NCI-H187 treated with DMSO at 0.1 percent for 48 hours (cell line): ENCODE measurements at places on chromosomes 6 and 20.

DNA sequence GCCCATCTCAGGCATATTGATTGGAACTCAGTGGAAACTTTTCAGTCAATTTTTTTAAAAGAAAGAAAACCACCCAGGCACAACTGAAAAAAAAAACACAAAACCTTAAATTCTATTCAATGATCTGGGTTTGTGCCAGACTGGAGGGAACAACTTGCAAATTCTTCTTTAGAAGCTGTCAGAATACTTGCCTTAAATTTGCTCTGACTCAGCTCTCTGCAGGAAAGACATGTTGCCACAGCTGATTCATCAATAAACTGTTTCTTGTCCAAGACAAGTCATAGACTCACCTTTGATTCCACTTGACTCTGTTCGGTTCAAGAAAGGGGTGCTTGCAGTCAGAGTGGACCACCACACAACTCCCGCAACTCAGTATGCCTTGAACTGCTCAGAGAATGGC lies 117.8 kb upstream of the F13A1 start:
- no peak for DNase-seq

DNA sequence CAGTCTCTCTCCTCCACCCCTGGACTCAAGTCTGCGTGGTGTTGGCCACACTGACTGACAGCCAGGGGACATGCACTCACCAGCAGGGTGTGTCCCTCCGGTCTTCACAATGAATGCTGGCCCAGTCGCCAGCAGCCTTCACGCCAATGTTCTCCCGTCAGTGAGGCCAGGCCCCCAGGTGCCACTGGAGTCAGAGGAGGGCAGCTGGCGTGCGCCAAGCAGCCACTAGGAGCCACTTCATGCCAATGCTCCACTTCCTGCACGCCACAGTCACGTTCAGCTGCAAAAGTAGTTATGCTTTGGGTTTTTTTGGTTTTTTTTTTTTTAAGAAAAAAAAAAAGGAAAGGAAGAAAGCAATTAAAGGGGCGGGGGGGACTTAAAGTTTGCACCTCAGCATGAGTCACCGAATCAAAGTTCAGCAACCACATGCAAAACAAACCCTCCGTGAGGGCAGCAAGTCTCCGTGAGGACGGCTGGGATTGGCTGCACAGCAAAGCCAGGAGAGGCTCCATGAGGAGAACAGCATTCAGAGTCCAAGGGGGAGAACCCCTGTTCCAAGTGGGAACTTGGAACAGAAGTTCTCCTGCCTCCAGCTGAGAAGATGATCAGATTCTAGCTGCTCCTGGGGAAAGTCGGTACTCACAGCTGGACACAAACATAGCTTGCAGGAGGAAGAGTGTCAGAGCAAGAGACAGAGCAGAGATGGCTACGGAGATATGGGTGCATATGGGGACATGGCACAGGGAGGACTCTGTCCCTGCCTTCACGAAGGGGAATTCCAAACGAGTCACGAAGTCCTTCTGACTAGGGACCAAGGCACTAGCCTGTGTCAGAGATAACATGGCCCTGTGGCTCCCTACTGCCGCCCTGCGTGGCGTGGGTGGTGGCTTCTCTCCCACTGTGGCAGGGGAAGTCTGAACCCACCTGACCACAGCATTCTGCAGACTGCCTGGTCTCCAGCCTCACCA lies at the start of gene ZC3H12D:
ZC3H12D (minus strand) TSS at position 282 of the 968 bp plus-strand sequence. CDS start 10,471 bp downstream, outside the sequence.
- no peak for DNase-seq

- peak; percentile 56 for DNase-seq
These were observed 142.2 kb upstream of the AFDN start for GRCh38 chr6:167684276-167685104.

DNA sequence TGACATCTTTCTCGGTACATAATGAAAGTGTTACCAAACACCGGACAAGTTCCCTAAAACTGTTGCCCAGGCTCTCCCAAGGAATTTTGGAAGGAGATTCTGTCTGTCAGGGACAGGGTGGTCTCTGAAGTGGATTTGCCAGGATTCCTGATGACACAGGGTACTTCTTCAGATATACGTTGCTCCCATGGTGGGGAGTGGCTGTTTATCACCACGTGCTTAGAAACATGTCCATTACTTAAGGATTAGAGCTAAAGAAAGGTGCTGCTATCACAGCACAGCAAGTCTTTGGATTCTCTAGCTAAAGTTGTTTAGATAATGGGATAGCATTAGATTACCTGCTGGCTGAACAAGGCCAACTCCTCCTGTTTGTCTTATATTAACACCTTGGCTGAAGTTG lies 6.3 kb downstream of the SPINT3 start:
- DNase-seq = no peak

DNA sequence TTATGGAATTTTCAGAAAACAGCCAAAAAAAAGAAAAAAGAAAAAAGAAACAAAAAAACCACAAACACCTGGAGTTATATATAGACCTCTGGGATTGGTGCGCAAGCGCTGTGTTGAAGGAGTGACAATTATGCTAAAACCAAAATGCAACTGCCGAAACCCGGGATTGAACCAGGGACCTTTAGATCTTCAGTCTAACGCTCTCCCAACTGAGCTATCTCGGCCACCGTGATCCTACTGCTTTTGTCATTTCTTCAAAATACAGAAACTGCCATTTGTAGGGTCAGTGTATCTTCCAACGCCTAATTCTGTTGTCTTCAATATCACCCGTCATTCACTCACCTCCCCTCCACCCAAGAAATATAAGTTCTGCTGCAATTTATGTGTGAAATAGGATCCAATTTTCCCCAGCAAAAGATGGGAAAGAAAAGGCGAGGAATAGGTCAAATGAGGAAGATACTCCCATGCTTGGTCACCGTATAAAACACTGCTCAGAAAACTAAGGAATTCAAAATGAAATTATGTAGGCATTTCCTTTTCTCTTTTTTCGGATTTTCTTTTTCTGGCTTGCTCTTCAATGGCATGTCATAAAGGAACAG lies 116.0 kb downstream of the TRIM27 start:
- no peak for DNase-seq

- no peak for DNase-seq
These were observed 557 bp upstream of the DHX35 start for GRCh38 chr20:38961530-38962043.

DNA sequence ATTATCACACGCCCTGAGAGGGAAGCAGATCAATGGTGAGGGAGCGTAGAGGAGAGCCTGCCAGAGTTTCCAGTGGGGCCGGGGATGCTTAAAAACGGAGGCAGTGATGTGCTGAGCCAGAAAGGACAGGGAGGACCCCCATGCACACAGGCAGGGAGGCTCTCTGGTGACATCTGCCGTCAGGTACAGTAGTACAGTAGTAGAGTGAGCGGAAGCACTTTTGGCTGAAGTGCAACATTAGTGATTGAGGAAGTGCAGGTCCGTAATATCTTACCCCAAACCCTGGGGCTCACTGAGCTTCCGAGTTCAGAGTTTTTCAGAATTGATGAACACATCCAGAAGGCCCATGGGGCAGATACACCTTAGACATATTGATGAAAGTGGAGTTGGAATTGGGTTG lies 42.1 kb downstream of the GFRA4 start:
- peak; percentile 61 for DNase-seq

DNA sequence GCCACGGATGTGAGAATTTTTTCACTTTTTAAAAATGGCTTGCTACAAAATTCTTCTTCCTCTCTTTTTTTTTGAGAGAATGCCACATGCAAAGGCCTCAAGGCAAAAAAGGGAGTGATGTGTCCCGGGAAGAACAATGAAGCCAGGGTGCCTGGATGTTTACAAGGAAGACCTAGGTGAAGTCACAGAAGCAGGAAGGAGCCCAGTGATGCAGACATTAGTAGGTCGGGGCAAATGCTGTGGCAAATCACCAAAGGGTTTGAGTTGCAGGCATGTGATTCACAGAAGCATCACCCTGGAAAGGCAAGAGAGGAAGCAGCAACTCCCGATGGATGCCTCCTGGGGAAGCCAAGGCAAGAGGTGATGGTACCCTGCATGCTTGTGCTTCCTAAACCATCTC lies 46.8 kb downstream of the FARS2 start:
- DNase-seq = no peak

GRCh38 chr6:152983637-152984512 lies 1.0 kb upstream of the FBXO5 start:
- no peak for DNase-seq

DNA sequence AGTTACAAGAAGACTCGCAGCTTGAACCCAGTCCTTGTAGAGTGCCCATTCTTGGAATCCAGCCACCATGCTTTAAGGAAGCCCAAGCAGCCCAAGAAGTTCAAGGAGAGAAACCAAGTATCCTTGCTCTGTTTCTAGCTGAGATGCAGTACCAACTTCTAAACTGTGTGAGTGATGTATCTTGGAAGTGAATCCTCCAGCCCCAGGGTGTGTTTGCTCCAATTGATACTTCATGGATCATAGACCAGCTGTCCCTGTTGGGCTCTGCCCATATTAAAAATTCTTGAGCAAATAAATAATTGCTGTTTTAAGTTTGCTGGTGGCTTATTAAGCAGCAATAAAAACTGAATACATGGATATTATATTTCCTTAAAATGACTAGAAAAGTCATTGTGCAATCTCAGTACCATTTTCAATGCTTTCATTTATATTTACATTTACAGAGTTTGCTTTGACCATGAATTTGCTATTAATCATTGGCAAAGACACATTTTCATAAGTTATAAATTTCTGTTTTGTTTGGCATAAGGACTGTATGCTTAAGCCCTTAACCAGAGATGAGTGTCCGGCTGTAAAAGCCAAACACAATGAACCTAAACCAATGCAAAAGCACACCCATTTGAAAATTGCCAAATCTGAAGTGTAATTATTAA lies 9.2 kb downstream of the SPTLC3 start:
- no peak for DNase-seq

DNA sequence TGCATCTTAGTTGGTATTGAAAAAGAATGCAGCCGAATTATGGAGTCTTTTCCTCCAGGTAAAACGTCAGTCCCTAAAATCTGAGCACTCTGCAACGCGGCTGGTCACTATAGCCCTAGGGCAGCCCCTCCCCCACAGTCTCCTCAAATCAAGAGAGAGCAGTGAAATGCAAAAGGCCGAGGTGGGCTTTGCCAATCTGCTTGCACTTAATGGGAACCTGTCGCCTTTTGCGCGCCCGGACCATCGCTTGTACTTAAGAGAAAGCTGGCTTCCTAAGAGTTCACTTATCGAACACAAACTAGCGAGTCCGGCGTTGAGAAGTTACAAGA lies 447 bp downstream of the MCM3 start:
- peak; percentile 2 for DNase-seq

GRCh38 chr6:5941188-5941587 lies 65.5 kb downstream of the NRN1 start:
- DNase-seq = no peak

GRCh38 chr6:144652292-144652891 lies 367.3 kb downstream of the UTRN start:
- no peak for DNase-seq

DNA sequence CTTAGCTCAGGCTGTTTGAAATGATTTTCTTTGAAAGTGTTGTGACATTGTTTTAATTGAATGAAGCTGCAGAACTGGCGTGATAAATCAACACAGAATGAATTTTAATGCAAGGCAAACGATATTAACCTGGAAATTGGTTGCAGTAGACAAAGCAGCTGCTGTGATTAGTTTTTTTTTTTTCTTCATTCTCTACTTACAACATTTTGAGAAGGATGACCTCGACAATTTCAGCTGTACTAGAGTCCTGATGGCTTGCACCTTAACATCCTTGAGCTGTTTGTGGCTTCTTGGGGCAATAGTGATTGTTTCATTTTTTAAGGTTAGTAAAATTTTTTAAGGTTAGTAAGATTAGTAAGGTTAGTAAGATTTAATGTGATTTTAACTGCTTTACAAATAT lies 54.2 kb downstream of the QKI start:
- DNase-seq = no peak

GRCh38 chr6:149950423-149950822 lies 8.6 kb downstream of the ULBP2 start:
- DNase-seq = no peak

GRCh38 chr20:945841-946240 lies 29.7 kb upstream of the ANGPT4 start:
- no peak for DNase-seq

DNA sequence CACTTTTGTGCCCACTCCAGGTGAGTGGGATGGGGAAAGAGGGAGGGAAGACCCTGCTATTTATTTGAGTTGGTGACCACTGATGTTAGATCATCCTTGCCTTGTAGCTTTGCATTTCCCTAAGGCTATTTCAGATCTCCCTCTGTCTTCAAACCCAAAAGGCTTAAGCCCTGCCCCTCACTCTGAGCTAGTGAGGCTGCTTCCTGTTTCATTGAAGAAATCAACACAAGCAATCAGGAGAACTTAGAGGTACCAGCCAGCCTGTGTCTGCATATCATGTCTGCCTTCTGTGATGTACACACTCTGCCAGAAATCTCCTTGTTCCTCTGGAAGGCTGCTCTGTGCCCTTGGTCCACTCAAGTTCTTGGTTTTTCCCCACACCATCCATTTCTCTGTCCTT lies 135.3 kb downstream of the ARID1B start:
- DNase-seq = no peak

DNA sequence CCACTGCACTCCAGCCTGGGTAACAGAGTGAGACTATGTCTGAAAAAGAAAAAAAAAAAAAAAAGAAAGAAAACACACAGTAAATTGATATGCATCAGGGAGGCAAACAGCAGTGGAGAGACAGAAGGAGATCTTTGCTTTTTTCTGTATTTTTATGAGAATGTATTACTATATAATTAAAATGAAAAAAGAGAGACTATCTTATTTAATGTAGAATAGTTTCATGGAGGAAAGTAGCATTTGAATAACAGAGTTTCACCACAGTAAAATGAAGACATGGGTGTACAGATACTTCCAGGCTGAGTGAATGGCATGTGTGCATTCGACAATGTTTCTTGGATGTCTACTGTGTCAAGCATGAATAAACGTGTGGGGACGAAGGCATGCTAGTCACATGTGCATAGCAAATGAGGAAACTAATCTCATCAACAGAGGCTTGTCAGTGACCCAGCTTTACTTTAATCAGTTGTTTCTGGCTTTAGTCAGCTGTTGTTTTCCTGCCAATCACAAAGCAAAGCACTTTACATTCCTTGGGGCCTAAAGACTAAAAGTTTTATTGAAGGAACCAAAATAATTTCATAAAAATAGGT lies 55.5 kb upstream of the ARMH2 start:
- DNase-seq = no peak

- no peak for DNase-seq
These were observed 467.2 kb upstream of the ZNF337 start for GRCh38 chr20:26163890-26164289.
